ENCODE measurements at places on chromosomes 2 and 18.
A peak's percentile ranks its signal among the peaks of the same experiment; 100 is the strongest.

GRCh38 chr2:36356298-36356989 is 866 bp downstream of the CRIM1 start:
- DNase-seq = peak; percentile 51

DNA sequence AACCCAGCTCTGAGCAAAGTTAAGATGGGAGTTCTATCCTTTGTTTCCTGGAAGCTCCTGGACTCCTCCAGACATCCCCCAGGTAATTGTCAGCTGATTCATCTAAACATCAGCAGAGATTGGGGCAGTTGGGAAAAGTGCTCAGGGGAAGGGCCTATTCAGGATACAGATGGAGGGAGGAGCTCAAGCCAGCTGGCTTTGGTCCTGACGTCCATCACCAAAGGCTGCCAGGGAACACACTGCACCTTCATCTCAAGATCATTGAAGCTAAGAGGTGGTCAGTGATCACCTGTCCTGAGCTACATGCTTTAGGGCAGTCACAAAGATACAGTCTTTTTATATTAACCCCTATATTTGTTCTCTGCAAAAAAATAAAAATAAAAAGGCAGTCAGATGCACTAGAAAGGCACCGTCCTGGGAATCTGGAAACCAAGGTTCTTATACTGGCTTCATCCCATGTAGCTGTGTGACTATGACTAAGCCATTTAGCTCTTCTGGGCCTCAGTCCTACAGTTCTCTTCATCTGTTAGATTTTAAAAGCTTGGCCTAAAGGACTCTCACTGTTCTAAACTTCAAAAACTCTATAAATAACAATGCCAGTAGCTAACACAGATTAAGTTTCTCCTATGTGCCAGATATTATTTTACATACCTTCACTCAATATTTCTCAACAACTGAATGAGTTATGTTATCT is 446.5 kb downstream of the BCL11A start:
- DNase-seq = no peak

DNA sequence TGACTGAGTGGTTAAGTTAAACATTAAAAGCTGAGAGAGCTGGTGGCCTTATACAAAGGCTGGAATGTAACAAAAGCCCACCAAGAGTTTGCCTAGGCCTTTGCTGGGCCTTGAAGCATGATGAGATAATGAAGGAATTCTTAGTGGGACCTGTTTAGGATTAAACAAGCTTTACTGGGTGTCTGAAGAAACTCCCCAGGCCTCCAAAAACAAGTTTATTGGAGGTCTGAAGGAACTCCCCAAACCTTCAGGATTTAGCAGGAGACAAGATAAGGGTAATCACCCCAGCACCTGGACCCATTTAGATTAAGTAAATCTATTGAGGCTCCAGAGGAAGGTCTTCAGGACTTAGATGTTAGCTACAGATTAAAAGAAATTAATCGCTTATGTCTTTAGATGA is 18.7 kb downstream of the PCARE start:
- no peak for DNase-seq

- DNase-seq = no peak
Observed at GRCh38 chr2:113098532-113098931, 28.9 kb upstream of the IL1RN start.

- no peak for DNase-seq
Observed at GRCh38 chr2:4507661-4508060, 804.3 kb downstream of the DCDC2C start.

DNA sequence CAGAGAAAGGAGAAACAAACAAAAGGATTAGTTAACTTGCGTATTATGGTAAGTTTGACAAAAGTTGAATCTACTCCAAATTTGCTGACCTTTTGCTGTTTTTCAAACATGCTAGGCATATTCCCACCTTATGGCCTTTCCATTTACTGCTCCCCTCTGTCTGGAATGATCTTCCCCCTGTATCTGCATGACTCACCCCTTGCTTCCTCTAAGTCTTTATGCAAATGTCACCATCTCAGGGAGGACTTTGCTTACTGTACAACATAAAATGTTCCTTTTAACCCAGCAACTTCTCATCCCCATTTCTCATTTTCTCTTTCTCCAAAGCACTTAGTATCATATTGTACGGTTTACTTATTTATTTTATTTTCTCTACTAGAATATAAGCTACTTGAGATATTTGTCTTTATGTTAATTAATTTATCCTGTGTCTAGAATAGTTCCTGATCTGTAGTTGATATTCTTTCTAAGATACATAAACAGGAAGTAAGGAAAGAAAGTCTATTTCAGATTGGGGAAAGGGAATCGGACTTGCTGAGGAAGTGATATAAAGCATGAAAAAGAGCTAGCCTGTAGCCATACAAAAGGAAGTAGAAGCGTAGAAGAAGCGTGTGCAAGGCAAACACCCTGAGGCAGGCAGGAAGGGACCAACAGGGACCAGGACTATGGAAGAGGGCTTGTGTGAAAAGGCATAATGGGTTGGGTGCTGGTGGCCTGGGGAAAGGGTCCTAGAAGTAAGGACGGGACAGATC is 144.9 kb upstream of the ERBB4 start:
- no peak for DNase-seq

DNA sequence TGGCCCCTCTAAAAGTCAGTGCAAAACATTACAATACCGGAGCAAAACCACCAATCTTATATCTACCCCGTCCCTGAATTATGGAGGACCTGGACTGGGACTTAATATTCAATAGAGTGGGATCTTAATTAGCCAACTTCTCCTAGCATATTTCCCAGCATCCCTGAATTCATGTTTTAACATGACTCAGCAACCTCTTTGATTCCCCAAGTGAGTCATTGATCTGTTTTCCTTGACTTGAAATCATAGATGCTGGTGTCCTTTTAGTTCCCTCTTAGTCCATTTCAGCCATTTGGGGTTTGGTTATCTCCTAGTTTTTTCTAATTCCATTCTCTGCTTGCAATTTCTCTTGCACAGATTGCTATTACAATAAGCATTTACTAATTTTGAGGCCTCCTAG is 677.7 kb upstream of the CELF4 start:
- DNase-seq = no peak

DNA sequence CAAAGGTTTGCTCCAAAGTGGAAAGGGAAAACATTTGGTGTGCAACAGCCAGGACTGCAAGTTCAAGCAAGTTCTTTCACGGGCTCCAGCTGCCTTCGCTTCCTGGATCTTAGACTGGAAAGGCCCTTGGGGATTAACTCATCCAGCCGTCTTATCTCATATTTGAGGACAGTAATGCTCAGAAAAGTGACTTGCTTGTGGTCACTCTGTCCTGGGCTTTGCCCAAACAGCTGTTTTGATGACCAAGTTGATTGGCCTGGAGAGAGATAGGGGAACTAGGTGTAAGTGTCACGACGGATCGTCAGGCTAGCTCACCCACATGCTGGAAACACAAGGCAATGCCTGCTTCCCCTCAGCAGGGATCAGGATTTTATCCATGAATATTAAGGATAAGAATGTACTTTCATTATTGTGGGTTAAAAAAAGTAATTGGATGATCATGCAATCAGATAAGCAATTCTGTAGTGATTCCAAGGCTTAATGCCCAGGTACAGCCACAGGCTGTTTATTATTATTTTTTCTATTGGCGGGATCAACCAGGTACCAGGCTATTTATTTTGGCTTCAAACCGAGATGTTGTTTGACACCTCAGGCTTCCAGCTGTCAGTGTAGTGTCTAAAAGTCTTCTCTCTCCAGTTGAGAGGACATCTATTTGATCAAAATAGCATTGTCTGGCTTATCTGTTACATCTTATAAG is 162.5 kb upstream of the EPAS1 start:
- no peak for DNase-seq

GRCh38 chr2:139155991-139156390 is 375.8 kb upstream of the NXPH2 start:
- no peak for DNase-seq

- no peak for DNase-seq
Observed at GRCh38 chr2:47493317-47494035, 90.5 kb downstream of the MSH2 start.

DNA sequence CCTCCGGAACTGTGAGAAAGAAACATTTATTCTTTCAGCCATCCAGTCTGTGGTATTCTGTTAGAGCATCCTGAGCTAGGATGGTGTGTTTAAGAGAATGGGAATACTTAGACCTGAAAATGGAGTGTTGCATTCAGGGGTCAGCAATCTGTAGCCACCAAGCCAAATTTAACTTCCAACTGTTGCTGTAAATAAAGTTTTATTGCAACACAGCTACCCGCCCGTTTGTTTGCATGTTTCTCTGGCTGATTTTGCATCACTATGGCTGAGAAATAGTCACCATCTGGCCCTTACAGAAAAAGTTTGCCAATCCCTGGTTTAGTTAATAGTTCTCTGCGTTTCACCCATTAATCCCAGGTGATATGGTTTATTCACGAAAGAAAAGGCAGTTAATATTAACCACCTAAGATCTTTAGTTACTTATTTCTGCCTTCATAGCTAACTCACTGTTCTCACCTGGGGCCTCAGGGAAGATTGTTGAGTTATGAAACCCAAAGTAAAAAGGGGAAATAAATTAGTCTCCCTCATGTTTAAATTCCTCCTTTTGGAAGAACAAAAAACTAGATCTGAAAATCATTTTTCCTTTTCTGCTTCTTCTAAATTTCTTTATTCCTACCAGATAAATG is 9.5 kb upstream of the CYS1 start:
- no peak for DNase-seq

GRCh38 chr2:60468382-60469085 is 84.9 kb downstream of the BCL11A start:
- DNase-seq = no peak

DNA sequence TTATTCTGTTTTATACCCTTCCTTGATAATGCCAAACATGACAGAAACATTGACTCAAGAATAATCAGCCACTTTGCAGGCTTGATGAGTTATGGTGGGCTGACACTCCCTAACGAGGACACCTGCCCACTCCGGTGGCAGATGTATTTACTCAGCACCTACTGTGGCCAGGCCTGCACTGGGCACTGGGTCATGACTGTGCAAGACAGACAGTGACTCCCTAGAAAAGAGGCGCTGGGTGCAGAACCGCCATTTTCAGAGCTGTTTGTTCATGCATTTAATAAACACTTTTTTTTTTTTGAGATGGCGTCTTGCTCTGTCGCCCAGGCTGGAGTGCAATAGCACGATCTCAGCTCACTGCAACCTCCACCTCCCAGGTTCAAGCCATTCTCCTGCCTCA is 32.5 kb downstream of the SNED1 start:
- DNase-seq = no peak

DNA sequence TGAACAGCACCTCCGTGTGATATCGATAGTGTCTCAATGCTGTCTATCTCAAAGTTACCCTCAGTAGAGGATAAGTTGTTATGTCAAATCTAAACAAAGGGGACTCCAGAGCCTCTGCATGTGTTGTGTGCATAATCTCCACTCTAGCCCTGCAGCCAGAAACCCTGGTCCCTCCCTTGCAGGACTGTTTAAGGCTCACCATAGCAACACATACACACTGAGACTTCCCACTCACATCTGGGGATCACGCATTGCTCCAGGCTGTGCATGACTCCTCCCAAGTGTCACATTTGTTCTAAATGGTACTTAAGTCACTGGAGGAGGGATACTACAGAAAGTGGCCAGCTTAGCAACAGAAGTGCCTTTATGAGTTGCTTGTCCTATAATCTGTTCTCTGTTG is 258.6 kb upstream of the CRIM1 start:
- no peak for DNase-seq

GRCh38 chr2:73350035-73350691 is 35.5 kb upstream of the ALMS1 start:
- no peak for DNase-seq

GRCh38 chr2:926896-927295 is 23.8 kb upstream of the SNTG2 start:
- no peak for DNase-seq

DNA sequence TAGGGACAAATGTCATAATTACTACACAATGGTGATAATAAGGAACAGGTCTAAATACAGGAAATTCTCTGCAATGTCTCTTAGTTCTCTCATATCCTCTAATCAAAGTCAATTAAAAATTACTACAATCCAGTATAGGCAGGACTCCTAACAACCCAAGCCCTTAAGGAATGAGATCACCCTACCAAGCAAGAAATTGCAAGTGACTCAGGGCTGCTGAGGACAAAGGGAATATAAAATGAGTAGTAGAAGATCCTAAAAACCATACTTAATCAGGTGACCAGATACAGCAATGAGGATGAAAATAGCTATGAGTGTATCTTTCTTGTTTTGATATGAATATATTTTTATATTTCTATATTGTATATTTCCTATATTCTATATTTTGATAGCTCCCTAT is 250.0 kb upstream of the DCC start:
- no peak for DNase-seq

- no peak for DNase-seq
Observed at GRCh38 chr2:12918835-12919445, 202.2 kb downstream of the TRIB2 start.

DNA sequence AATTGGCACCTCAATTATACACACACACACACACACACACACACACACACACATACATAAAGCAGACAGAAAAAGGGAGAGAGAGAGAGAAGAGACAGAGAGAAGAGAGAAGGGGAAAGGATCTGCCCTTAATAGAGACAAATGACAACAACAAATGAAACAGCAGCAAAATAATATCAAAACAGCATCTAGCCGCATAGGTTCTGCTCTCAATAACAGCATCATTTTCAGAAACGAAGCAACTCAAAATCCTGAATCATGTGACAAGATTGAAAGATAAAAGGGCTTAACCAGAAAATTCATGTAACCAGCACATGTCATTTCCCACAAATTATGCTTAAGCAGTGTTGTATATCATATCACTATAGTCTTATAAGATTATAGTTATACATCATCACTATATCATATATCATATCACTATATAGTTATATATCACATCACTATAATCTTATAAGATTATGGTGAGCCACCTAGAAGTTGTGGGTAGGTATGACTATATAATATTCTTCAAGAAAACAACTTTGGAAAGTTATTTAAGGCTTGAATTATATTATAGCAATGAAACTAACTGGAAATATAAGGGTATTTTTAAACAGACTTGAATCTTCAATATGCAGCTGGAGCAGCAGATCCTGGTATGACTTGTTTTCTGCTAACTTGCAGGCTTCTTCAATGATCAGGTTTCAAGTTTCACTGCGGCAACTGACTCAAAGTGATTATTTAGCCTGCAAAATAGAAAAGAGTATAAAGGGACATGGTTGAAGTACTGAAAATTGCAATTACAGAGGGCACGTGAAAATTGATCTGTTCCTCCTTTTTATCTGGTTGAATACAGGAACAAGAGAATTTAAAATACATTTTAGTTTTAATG is 16.1 kb upstream of the VPS54 start:
- no peak for DNase-seq

- DNase-seq = no peak
Observed at GRCh38 chr2:61707984-61708852, 145.6 kb downstream of the FAM161A start.

- DNase-seq = no peak
Observed at GRCh38 chr2:236790963-236791362, 221.3 kb downstream of the ACKR3 start.
